ENCODE measurements at places on chromosomes 4 and X.

- no peak for DNase-seq
These were observed 3.3 kb downstream of the TRIM2 start for GRCh38 chr4:153207567-153207966.

GRCh38 chr4:105471566-105472176 lies 2.2 kb downstream of the PPA2 start:
- peak; percentile 37 for DNase-seq

- peak; percentile 10 for DNase-seq
These were observed 64.6 kb downstream of the ANAPC4 start for GRCh38 chr4:25441519-25442117.

- DNase-seq = no peak
These were observed 164.8 kb downstream of the CHM start for GRCh38 chrX:85882601-85883000.

DNA sequence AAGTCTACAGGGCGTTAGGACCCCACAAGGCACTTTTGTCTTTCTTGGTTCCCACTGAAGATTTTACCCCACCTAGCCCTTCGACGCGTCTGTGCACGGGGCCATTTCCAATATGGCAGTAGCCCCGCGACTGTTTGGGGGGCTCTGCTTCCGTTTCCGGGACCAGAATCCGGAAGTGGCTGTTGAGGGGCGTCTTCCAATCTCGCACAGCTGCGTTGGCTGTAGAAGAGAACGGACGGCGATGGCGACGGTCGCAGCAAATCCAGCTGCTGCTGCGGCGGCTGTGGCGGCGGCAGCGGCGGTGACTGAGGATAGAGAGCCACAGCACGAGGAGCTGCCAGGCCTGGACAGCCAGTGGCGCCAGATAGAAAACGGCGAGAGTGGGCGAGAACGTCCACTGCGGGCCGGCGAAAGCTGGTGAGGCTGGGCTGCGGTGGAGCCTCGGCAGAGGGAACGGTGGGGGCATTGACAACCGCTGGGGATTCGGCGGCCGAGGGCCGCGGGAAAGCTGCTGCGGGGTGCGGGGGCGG lies at the start of gene USP11:
TSS of gene USP11 (plus strand) at position 207 of the 530 bp plus-strand sequence. CDS start at position 242, 35 bp downstream.
- DNase-seq = no peak

DNA sequence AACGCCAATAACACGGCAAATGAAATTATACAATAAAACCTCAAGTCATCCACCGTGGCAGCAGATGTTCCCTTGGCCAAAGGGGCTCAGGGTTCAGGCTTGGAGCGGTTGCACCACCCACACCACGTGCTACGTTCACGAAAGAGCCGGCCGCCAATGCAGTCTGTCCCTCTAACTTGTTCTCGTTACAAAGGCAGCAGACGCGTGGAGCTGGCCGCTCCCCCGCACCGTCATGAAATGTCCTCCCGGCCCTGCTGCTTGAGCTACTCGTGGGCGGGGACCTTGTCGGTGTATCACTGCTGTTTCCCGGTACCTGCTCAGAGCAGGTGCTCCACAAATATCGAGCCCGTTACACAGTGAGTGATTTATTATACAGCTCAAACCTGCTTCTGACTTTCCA lies 36.4 kb upstream of the MAN2B2 start:
- DNase-seq = no peak

DNA sequence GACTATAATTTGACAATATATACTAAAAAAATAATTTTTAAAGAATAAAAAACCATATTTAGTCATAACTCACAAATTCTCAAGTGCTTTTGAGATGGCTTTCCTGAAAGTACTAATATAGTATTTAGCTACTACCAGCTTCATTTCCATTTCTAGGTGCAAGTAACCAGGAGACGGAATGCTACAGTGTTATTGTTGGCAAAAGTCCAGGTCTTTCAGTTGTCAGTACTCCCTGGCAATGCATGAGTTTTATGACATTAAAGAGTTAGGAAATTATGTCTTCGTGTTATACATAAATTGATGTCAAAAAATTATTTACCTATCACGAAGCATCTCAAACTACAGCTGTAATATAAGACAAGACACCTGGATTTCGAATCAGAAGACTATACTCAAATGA lies 45.0 kb downstream of the TMEM47 start:
- DNase-seq = no peak

GRCh38 chr4:6694177-6694901 lies 661 bp downstream of the S100P start:
- no peak for DNase-seq

- DNase-seq = peak; percentile 27
These were observed 93.2 kb downstream of the WFS1 start for GRCh38 chr4:6362896-6363295.

DNA sequence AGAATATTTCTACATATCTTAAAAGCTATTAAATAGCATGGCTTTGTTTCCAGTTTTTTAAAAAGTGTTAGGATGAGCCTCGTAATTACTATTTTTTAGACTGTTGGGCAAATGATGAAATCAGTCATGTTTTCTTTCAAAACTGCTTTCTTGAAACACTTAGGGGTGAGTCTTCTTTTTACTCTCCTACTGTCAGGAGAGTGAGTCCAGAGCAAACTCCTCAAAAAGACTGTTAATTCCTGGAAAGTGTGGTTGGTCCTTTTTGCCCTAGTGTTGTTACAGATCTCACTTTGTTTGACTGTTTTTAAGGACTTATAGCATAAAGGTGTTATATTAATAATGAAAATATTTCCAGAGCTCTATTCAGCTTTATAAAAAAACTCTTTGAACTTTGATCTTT lies 6.3 kb downstream of the GSTCD start:
- no peak for DNase-seq

DNA sequence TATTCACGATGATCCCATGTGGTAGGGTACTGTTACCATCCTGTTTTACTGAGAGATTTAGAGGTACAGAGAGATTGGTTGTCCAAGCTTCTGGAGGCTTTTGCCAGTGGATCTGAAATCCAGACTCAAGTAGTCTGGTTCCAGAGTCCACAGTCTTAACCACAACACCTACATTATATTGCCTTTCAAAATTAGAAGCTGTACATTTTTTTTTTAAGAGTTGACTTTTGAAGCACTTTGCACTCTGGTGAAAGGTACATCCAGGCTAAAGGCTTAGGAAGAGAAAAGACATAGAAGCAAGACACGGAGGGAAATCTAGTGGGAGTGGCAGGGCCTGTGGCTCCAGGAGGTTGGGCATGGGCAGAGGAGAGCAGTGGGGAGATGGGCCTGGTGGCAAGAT lies 122.1 kb downstream of the AFF1 start:
- DNase-seq = no peak

DNA sequence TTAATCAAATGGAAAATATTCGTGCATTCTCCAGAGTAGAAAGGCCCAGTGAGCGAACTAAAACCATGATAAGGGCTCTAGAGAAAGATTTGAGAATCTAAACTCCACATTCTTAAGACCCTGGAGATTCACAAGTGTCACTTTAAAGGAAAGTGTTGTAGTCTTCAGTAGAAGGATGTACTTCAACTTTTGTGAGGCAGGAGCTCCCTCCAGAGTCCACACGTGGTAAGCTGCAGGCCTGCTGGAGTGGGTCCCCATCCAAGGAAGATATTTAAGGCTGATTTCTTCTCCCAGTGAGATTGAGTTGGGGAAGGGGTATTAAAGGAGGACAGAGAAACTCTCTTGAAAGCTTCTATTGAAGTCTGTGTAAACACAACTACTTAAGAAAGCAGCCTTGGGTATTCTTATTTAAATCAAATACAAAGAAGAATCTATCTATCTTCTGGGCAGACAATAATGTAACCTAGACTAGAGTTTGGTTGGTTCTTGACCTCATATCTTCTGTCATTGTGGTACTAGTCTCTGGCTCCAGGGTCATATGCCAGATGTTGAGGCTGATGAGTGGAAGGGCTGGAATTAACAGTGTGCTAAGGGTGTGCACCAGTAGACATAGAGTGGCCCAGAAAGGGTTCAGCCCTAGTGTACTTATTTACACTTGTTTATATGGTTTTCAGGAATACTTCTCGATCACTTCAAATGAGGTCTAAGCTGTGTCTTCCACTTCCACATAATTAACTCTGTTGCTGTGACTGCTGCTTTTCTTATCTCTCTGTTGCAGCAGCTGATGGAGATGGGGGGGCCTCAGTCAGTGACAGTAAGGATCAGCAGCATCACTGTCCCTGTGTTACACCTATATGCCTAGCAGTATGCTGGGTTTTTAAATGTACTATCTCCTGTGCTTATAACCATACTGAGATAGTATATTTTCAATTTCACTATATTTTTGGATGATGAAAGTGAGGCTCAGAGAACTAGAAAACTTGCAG lies 76.1 kb downstream of the HMGB2 start:
- DNase-seq = peak; percentile 34

DNA sequence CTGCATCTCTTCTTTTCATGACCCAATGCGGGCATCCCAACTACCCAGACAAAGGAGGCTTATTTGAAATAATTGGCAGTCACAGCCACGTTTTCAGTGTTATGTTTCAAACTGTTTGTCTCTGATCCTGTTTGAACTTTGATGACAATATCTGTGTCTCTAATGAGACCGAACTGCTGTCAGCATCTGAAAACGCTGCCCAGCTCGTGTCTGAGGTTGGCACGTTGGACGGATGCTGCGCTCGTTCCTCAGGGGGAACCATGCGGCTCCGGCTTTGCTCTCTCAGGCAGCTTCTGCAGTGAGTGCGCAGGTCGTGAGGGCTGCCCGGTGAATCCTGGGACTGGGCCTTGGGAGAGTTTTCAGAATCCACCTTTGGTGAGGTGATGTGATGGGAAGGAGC lies 58.4 kb upstream of the SORBS2 start:
- DNase-seq = no peak

DNA sequence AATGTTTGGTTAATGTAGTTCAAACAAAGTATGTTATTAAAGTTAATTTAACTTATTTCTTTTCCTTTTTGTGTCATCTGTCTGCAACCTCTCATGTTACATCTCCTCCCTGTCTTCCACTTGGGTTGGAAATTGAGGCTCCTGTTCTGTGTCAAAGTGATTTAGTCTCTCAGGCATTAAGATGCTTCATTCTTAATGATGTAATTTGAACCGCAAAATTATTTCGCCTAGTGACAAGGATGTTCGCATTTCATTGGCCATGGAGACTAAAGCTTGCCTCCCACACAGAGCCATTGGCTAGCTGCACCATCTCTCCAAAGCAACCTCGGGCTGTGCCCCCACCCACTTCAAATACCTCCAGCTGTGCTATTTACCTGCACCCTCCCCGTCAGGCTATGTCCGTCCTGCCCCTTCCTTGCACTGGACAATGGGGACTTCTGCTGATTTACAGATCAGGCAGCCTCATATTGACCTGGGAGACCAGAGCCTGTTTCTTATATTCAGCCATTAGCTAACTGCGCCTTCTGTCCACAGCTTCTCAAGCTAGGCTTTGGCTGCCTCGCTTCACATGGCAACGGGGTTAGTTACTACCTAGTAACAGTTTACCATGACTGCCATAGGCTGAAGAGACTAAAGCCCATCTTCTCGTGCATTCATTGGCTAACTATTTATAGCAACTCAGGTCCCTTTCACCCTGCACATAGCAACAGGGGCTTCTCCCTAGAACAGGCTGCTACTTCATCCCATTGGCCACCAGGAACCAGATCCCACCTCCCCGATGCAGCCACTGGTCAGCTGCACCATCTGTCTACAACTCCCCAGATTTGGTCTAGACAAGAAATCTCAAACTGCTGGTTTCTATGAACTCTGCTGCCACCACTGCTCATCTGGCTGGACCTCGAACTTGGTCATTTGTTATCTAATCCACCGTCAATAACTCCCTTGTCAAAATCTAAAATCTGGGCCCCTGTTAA lies 8.6 kb upstream of the ZNF157 start:
- no peak for DNase-seq

DNA sequence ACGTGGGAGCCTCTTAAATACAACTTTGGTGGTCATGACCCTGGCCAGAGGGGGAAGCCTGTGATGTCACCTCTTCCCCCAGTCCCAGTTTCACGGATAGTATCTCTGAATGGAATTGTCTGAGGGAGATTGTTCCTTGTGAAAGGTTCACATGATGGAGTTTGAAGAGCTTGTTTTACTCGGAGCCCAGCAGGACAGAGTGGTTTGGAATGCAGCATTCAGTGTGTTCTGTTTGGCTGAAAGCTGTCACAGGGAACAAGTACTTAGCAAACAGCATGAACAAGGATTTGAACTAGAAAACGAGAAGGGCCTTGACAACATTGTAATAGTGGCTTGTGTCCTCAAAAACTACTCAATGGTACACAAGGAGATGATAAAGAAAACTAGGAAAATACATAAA lies 133.9 kb upstream of the CXorf66 start:
- no peak for DNase-seq

- no peak for DNase-seq
These were observed 129.4 kb downstream of the MAGEE2 start for GRCh38 chrX:75655627-75656026.

GRCh38 chr4:159071178-159071968 lies 31.5 kb upstream of the RAPGEF2 start:
- no peak for DNase-seq

GRCh38 chr4:158285429-158286216 lies 75.3 kb downstream of the TMEM144 start:
- no peak for DNase-seq

Measured in stimulated activated CD4-positive, alpha-beta T cell treated with anti-CD3 and anti-CD28 coated beads, Interleukin-4, amount 100 ng/mL, for 48 hours (primary cell).